Heart right ventricle (tissue), 16 donors: ENCODE measurements at places on chromosomes 16 and 17.

DNA sequence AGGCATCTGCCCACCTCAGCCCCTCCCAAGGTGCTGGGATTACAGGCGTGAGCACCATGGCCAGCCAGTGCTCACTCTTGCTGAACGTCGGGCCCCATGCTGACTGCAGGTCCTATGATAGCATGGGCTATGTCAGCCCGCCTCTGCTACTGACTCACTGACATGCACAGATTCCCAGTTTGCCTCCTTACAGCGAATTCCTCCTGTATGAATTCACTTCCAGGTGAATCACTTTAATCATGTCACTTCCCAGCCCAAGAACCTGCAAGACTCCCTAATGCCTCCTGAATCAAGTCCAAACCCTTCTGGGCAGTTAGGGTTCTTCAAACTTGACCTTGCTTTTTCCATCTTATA is 16.1 kb upstream of the UBTF start:
- DNase-seq = no peak
- no peak overlapping the region for H3K4me3 ChIP-seq
- peaks cover 13% of the 10 kb centered on the region for H3K4me1 ChIP-seq
- H3K27me3 ChIP-seq = no peaks in the 10 kb centered on the region
- no peaks in the 10 kb centered on the region for H3K36me3 ChIP-seq

- no peak overlapping the region for H3K27ac ChIP-seq
- H3K4me1 ChIP-seq = no peaks in the 10 kb centered on the region
- no peak for DNase-seq
- H3K4me3 ChIP-seq = no peak overlapping the region
- no peaks in the 10 kb centered on the region for H3K27me3 ChIP-seq
These were observed 931.9 kb upstream of the SOX9 start for GRCh38 chr17:71188811-71189492.

GRCh38 chr17:76326306-76326705 is 18.2 kb upstream of the QRICH2 start:
- DNase-seq = no peak
- no peak overlapping the region for H3K4me3 ChIP-seq
- peaks cover 9% of the 10 kb centered on the region for H3K4me1 ChIP-seq
- no peaks in the 10 kb centered on the region for H3K27me3 ChIP-seq
- H3K36me3 ChIP-seq = peaks cover 93% of the 10 kb centered on the region

DNA sequence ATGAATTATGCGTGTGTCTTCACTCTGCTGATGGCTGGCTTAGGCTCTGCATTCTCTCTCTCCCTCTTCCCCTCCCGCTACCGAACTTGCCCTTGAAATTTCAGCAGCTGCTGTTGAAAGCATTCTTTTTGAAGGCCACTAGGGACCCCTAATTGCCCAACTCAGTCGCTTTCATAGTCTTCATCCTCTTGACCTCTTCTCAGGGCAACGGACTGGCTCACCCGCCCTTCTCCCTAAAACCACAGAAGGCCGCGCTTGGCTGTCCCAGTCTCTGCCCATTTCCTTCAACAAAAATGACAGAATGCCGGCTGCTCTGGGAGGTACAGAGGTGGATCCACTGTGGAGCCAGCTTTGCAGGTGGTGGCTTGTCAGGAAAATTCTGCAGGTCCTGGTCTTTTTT is 21.0 kb upstream of the FMNL1 start:
- no peak for DNase-seq
- no peak overlapping the region for H3K4me3 ChIP-seq
- H3K27me3 ChIP-seq = no peaks in the 10 kb centered on the region
- no peaks in the 10 kb centered on the region for H3K36me3 ChIP-seq
- no peak overlapping the region for H3K27ac ChIP-seq

DNA sequence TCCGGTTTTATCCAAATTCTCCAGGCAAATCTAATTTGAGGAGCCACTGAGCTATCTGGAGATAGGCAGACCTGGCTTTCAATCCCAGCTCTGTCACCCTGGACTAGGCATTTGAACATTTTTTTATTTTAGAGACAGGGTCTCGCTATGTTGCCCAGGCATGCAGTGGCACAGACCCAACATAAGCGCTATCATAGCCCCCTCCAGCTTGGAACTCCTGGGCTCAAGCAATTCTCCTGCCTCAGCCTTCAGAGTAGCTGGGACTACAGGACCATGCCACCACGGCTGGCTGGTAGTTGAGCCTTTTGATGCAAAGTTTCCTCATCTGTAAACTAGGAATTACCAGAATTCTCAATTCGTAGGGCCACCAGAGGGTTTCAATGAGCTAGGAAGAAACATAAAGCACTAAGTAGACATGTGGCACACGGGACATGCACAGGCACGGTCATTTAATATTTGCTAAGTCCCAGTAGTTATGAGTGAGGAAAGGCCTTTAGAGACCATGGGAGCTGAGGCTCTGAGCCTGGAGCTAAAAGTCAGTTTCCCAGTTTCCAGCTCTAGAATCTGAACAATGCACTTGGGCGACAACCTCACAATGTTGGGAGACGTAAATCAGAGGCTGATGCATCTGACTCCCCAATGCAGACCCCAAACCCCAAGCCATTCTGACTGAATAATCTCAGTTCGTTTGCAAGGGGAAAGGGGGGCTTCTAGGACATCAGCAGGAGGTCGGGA is 1.1 kb downstream of the ELOB start:
- no peaks in the 10 kb centered on the region for H3K27me3 ChIP-seq
- H3K36me3 ChIP-seq = peaks cover 44% of the 10 kb centered on the region
- no peak overlapping the region for H3K27ac ChIP-seq
- no peak for DNase-seq
- peak overlapping the region; percentile 81 for H3K4me3 ChIP-seq

DNA sequence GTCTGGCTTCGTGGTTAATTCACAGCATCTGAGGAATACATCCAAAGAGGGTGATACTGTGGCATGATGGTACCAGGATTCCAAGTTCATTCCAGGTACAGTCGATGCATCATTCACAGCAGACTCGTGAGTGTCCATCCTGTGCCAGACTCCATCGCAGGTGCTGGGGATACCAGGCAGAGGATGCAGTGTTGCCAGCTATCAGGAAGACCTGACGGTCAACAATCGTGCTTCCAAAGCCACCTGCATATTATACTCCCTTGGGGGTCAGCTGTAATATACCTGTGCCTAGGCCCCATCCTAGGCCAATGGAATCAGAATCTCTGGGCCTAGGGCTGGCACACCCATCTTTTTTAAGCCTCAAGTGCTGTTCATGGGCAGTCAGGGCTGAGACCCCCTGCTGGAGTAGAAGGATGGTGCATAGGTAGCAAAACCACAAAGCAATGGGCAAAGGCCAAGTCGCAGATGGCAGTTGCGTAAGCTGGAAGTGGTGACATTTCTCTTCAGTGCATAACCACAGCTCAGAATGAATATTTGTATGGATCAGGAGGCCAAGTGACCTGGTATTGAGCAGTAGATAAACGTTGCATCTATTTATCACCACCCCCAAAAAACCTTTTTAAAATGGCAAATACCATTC is 42.9 kb upstream of the C16orf78 start:
- DNase-seq = no peak
- no peaks in the 10 kb centered on the region for H3K36me3 ChIP-seq
- no peaks in the 10 kb centered on the region for H3K4me1 ChIP-seq
- no peak overlapping the region for H3K27ac ChIP-seq

DNA sequence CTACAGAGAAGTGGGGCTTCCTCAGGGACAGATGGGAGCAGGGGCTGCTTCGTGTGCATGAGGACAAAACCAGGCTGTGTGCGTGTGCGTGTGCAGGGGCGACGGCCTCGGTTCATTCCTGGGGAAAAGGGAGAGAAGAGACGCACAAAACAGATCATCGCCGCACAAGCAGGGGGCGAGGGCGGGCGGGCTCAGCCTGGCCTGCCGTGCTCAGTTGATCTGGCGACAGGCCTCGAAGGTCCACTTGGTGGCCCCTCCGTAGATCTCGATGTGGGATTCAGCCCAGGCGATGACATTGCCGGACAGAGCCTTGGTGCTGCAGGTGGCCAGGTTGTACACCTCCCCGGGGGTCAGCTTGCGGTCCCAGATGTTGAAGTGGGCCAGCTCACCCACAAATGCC is 5.8 kb downstream of the NPTX1 start:
- no peak overlapping the region for H3K27ac ChIP-seq
- DNase-seq = no peak
- H3K36me3 ChIP-seq = no peaks in the 10 kb centered on the region
- peaks cover 4% of the 10 kb centered on the region for H3K4me1 ChIP-seq
- H3K27me3 ChIP-seq = peaks cover 92% of the 10 kb centered on the region

DNA sequence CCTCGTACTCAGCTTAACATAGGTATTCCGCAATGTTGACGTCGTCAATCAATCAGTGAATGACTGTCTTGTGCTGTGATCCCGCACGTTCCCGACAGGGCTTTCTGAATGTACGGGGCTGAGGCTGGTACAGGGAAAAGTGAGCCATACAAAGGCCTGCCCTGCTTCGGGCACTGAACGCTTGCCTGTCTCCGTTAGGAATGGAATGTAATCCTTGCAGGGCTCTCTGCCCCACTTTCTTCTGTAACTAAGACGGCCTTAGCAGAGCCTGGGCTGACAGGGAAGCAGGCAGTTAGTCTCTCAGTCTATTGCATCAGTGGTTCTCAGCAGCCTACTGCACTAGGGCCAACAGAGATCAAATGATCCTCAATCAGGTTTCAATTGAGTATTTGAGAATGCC is 16.2 kb upstream of the MYH3 start:
- no peak overlapping the region for H3K27ac ChIP-seq
- DNase-seq = no peak
- H3K4me1 ChIP-seq = no peaks in the 10 kb centered on the region
- no peaks in the 10 kb centered on the region for H3K27me3 ChIP-seq
- H3K4me3 ChIP-seq = no peak overlapping the region
- H3K36me3 ChIP-seq = no peaks in the 10 kb centered on the region
